ENCODE measurements at places on chromosomes 3 and 15. TPM values are rescaled to one million over a fixed set of nuclear protein-coding genes. Genes with fewer than 3 reads are reported as not detected.

ZPLD1 gene
- 0.44 TPM for polyA plus RNA-seq

CCDC54 gene
- 112 TPM for polyA plus RNA-seq

ANKRD63 gene
- not detected for polyA plus RNA-seq

TUSC7 gene
- polyA plus RNA-seq = 24.0 TPM

PLSCR5 gene
- not detected for polyA plus RNA-seq

GRIP2 gene
- polyA plus RNA-seq = 3.2 TPM

ACKR4 gene
- 1.2 TPM for polyA plus RNA-seq

ERICH6 gene
- polyA plus RNA-seq = 52.5 TPM

APBA2 gene
- 18.5 TPM for polyA plus RNA-seq

IL17RC gene
- 12.0 TPM for polyA plus RNA-seq

EFCAB12 gene
- polyA plus RNA-seq = 16.0 TPM

DNASE1L3 gene
- polyA plus RNA-seq = 8.2 TPM

PLCH1 gene
- polyA plus RNA-seq = 32.1 TPM

LRRC49 gene
- polyA plus RNA-seq = 22.4 TPM

EIF4E3 gene
- 10.4 TPM for polyA plus RNA-seq

GOLGA8N gene
- polyA plus RNA-seq = 35.3 TPM

ATXN7 gene
- polyA plus RNA-seq = 30.9 TPM

CATSPER2 gene
- polyA plus RNA-seq = 59.0 TPM

TGM5 gene
- polyA plus RNA-seq = 0.24 TPM

XCR1 gene
- 0.34 TPM for polyA plus RNA-seq

PLAAT1 gene
- polyA plus RNA-seq = 119 TPM

MUSTN1 gene
- 21.7 TPM for polyA plus RNA-seq

GABRB3 gene
- 11.8 TPM for polyA plus RNA-seq

CD86 gene
- 3.4 TPM for polyA plus RNA-seq

TLR9 gene
- polyA plus RNA-seq = 0.20 TPM

BFSP2 gene
- not detected for polyA plus RNA-seq

ATP13A5 gene
- 0.26 TPM for polyA plus RNA-seq

GRM2 gene
- 10.7 TPM for polyA plus RNA-seq

LINGO1 gene
- polyA plus RNA-seq = 16.7 TPM

CASR gene
- polyA plus RNA-seq = 0.30 TPM

STRA6 gene
- polyA plus RNA-seq = 14.1 TPM

SENP5 gene
- polyA plus RNA-seq = 40.9 TPM

RASGRF1 gene
- 3.3 TPM for polyA plus RNA-seq

NEK11 gene
- polyA plus RNA-seq = 35.9 TPM

FGD5 gene
- 15.6 TPM for polyA plus RNA-seq

SNRK gene
- 27.5 TPM for polyA plus RNA-seq

KIF15 gene
- polyA plus RNA-seq = 16.7 TPM

RHOV gene
- polyA plus RNA-seq = 0.91 TPM

LMAN1L gene
- 2.2 TPM for polyA plus RNA-seq

Data from testis (tissue), 5 donors.